ENCODE measurements at places on chromosomes 13 and 19.

DNA sequence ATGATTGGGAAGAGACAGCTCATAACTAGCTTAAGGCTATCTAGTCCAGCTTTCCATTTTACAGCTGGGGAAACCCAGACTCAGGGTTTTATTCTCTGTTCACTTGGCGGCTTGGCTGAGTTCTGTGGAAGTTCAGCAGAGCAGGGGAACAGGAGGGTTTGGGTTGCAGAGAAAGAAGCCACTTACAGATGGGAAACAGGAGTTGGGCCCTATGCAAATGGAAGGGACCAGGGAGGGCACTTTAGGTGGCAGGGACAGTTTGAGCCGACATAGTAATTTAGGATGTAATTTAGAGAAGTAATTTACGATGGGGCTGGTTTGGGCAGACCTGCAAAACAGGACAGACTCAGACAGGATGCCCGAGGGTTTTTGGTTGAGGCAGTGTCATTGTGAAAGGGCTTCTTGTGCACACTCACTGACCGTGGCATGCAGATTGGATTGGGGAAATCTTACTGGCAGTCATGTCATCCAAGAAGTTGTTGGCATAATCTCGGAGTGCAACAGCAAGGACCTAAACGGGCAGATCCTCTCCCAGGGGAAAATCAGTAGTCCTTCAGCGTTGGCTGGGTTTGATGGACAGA lies 47.3 kb upstream of the GPR183 start:
- DNase-seq = no peak

GRCh38 chr13:112887151-112887550 lies 81.9 kb upstream of the MCF2L start:
- no peak for DNase-seq

DNA sequence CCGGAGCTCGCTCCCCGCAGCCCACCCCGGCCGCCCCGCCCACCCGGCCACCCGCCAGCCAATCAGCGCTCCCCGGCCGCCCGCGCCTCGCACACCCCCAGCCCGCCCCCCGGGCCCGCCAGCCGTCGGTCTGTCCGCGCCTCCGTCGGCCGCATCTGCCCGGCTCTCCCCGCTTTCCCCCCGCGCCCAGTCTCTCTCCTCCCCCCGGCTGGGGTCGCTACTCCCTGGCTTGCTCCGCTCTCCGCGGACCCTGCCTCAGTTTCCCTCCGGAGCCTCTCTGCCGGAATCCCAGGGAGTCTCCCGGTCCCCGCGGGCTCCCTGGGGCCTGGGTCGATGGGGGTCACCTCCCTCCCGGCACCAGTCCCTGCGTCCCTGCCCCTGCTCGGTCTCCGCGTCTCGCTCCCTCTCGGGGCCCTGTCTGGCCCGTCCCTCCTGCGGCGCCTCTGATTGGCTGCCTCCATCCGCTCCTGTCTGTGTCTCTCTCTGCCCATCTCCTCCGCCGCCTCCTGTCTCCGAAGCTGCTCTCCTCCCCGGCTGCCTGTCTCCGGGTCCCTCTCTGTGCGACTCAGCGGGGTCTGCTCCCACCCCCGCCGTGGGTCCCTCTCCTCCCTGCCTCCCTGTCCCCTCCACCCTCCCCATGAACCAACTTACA lies 484 bp downstream of the IL11 start:
- DNase-seq = no peak

DNA sequence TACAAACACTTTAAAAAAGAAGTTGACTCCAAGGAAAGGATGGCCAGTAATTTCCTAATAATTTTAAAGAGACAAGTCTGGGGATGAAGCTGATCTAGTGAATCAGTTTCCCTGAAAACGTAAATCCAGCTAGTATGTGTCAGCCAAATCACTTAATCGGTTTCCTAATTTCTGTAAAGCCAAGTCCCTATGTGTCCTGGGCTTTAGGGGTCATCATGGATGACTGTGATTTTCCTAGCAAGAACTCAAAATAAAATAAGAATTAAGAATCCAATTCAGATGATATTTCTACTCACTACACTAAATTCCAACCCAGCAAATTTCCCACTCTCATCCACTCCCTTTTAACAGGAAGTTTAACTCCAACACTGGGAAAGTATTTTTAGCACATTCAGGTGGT lies 35.9 kb downstream of the ELF1 start:
- DNase-seq = no peak

GRCh38 chr13:46315491-46316075 lies 71.5 kb downstream of the RUBCNL start:
- DNase-seq = no peak

- no peak for DNase-seq
Observed at GRCh38 chr13:75986818-75987217, 350.7 kb downstream of the LMO7 start.

- no peak for DNase-seq
Observed at GRCh38 chr13:43132257-43132656, 108.9 kb downstream of the DNAJC15 start.

GRCh38 chr13:28475916-28476725 lies 18.8 kb downstream of the FLT1 start:
- DNase-seq = peak; percentile 55

- no peak for DNase-seq
Observed at GRCh38 chr13:31769575-31769974, 30.2 kb downstream of the RXFP2 start.

GRCh38 chr19:47445527-47445926 lies 26.2 kb downstream of the SLC8A2 start:
- DNase-seq = no peak

GRCh38 chr19:14770944-14771839 lies 7.2 kb downstream of the ADGRE2 start:
- DNase-seq = no peak

- no peak for DNase-seq
Observed at GRCh38 chr13:113537909-113538688, 46.5 kb upstream of the TFDP1 start.

DNA sequence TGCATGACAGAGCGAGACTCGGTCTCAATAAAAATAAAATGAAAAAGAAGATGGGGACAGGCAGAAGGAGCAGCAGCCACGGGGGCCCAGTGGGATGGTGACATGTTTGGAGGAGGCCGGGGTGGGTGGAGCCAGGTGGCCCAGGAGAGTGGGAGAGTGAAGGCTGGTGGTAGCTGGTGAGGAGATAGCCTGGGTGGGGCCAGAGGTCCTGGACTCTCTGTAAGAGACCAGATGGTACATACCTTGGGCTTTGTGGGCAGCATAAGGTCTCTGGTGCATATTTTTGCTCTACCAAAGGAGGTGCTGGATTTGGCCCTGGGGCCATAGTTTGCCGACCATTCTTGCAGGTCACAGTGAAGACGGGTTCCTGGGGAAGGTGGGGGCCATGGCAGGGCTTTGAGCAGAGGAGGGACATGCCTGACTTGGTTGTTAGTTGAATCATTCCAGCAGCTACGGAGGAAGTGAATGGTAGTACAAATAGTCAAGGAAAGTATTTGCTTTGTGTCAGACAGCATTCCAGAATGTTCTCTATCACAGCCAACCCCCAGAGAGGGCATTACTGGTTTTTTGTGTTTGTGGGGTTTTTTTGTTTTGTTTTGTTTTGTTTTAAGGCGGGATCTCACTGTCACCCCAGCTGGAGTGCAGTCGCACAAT lies 69.1 kb downstream of the ARHGEF18 start:
- no peak for DNase-seq

GRCh38 chr13:54750521-54750920 lies 1721.9 kb downstream of the OLFM4 start:
- DNase-seq = no peak

- no peak for DNase-seq
Observed at GRCh38 chr13:100738176-100738855, 63.7 kb upstream of the TMTC4 start.

GRCh38 chr13:90872491-90873025 lies 474.9 kb upstream of the MIR17HG start:
- no peak for DNase-seq

DNA sequence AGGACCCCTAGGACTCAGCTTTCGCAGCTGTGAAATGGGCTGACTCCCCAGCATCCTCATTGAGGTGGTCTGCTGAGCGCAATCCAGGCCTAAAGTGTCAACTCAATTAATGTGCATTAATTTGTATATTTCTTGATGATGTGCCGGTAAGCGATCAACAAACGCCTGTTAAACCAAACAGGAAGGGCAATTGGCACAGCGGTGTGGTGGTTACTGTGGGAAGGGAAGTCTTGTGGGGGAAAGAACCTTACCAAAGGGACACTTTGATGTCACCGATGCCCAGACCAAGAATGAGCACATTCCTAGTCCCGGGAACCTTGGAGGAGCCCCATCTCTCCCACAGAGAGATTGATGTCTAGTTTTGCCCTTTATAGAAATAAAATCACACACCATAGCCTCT lies 1.6 kb downstream of the JAK3 start:
- DNase-seq = no peak

DNA sequence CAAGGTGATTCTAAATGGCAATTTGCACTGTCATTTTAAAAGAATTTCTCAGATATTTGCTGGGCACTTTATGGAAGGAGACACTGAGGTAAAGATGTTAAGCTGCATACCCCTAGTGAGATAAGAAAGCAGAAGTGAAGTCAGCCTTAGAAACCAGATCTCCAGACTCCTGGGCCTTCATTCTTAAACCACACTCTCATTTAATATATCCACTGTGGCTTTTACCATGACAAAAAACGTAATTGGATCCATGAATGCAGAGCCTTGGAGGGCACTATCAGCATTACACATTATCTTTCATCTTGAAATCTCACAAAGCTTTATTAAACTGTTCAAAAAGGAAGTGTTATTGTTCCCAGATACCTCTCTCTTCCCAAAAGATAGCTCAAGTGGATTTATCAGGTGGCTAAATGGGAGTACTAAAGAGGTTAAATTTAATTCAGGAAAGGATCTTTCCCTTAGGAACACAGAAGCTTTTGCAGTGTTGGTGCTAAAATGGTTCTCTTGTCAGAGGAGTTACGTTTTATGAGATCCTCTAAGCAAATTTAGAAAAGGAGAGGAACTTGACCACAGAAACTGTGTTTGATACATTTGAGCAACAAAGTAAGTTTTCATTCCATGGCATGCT lies 1060.4 kb downstream of the EFNB2 start:
- peak; percentile 26 for DNase-seq

- DNase-seq = no peak
Observed at GRCh38 chr13:97067017-97067895, 73.0 kb upstream of the OXGR1 start.

GRCh38 chr13:98486412-98486811 lies 90.5 kb downstream of the STK24 start:
- DNase-seq = no peak

GRCh38 chr13:30755678-30756077 lies 20.3 kb downstream of the ALOX5AP start:
- no peak for DNase-seq

DNA sequence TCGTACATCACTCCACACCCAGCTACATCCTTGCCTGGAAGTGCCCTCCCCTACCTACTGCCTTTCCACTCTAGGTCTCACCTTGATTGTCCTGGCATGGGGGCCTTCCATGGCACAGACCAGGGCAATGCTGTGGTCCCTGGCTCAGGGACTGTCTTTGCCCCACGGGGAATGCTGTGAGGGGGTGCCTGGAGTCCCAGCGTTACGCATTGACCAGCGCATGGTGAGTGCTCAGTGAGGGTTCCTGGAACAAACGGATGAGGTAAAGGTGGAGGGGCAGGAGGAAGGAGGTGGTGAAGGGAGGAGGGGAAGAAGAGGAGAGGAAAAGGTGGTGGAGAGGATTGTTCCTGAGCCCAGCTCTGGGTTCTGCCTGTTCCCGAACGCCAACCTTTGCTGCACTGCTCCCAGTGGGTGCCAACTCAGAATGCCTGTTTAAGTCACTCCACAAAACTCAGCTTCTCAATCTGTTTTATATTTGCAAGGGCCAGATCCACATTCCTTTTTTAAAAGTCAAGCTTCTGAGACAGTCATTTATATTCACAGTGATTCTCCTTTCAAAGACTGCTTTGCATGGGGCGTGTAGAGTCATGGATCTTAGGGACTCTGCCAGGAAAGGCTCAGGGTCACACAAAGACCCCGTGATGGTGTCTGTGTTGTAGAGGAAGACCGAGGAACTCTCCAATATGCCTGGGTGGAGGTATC lies 40.8 kb downstream of the CHST8 start:
- DNase-seq = no peak

GRCh38 chr13:51541037-51541436 lies 43.2 kb upstream of the WDFY2 start:
- DNase-seq = no peak

DNA sequence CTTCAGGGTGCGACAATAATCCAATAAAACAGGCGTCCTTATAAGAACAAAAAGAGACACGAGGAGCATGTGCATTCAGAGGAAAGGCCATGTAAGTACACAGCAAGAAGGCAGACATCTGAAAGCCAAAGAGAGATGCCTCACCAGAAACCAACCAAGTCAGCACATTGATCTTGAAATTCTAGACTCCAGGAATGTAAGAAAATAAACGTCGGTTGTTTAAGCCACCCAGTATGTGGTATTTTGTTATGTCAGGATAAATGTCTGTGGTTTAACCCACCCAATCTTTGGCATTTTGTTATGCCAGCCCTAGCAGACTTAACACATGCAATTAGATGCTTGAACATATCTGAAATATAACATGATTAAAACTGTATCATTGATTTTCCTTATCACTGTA lies 452.0 kb downstream of the SLITRK6 start:
- peak; percentile 64 for DNase-seq

GRCh38 chr13:36819739-36820090 lies 693 bp downstream of the RFXAP start:
- DNase-seq = no peak

GRCh38 chr19:55186080-55186479 lies 6.0 kb upstream of the SYT5 start:
- no peak for DNase-seq

DNA sequence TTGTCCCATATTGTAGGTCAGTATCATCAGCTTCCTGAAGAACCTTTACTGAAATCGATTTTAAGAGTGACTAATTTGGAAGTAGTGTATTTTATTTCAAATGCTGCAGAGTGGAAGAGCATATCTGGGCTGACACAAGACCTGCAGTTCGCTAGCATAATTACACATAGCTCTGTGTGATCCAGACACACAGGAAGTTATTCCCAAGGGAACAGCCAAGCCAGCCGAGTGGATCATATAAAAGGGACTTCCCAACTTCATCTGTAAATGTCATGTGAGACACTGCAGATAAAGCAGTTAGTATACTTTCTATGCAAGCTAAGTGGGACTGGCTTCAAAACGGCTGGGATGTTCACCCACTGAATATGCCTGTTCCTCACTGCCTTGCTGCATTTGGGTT lies 760.4 kb downstream of the SLITRK1 start:
- no peak for DNase-seq

DNA sequence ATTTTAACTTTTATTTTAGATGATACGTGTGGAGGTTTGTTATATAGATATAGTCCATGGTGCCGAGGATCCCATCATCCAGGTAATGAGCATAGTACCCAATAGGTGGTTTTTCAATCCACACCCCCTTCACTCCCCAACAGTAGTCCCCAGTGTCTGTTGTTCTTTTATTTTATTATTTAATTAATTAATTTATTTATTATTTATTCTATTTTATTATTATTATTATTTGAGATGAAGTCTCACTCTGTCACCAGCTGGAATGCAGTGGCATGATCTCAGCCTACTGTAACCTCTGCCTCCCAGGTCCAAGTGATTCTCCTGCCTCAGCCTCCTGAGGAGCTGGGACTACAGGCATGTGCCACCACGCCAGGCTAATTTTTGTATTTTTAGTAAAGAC lies 2086.2 kb downstream of the PCDH9 start:
- DNase-seq = no peak

- peak; percentile 63 for DNase-seq
Observed at GRCh38 chr19:37654629-37655300, 500 bp downstream of the ZFP30 start.

- no peak for DNase-seq
Observed at GRCh38 chr19:2453431-2454025, 3.2 kb downstream of the LMNB2 start.

Measured in HS-27A (cell line).